HuH-7 (cell line): ENCODE measurements at places on chromosomes 16 and 17.
A peak's percentile ranks its signal among the peaks of the same experiment; 100 is the strongest.

- DNase-seq: no peak
Measured at GRCh38 chr17:65666876-65667321, 105.5 kb upstream of the AXIN2 start.

GRCh38 chr17:77645072-77646045, 313.1 kb upstream of the TNRC6C start:
- DNase-seq: no peak

DNA sequence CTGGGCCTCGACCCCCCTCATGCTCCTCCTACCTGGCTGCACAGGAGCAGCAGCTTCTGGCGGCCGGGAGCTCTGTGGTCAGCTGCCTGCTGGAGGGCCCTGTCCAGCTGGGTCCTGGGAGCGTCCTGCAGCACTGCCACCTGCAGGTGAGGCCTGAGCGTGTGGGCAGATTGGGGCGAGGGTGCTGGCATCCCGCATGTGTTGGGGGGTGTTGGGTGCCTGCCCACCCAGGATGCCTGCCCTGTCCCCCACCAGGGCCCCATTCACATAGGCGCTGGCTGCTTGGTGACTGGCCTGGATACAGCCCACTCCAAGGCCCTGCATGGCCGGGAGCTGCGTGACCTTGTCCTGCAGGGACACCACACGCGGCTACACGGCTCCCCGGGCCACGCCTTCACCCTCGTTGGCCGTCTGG, 16.5 kb downstream of the FCSK start:
- DNase-seq: peak; percentile 92

GRCh38 chr17:13594310-13594709, 7.4 kb downstream of the HS3ST3A1 start:
- no peak for DNase-seq

- no peak for DNase-seq
Measured at GRCh38 chr17:77124192-77124889, 16.4 kb upstream of the SEC14L1 start.

GRCh38 chr17:9101356-9101755, 80.0 kb downstream of the NTN1 start:
- no peak for DNase-seq

- no peak for DNase-seq
Measured at GRCh38 chr16:57525761-57526160, 10.6 kb downstream of the CCDC102A start.
